Cerebellar cortex (tissue), 1 donor: ENCODE measurements at places on chromosomes 4 and X.
A peak's percentile ranks its signal among the peaks of the same experiment; 100 is the strongest.

- DNase-seq, result no peak
Observed at GRCh38 chr4:121270389-121270788, 106.3 kb upstream of the TNIP3 start.

DNA sequence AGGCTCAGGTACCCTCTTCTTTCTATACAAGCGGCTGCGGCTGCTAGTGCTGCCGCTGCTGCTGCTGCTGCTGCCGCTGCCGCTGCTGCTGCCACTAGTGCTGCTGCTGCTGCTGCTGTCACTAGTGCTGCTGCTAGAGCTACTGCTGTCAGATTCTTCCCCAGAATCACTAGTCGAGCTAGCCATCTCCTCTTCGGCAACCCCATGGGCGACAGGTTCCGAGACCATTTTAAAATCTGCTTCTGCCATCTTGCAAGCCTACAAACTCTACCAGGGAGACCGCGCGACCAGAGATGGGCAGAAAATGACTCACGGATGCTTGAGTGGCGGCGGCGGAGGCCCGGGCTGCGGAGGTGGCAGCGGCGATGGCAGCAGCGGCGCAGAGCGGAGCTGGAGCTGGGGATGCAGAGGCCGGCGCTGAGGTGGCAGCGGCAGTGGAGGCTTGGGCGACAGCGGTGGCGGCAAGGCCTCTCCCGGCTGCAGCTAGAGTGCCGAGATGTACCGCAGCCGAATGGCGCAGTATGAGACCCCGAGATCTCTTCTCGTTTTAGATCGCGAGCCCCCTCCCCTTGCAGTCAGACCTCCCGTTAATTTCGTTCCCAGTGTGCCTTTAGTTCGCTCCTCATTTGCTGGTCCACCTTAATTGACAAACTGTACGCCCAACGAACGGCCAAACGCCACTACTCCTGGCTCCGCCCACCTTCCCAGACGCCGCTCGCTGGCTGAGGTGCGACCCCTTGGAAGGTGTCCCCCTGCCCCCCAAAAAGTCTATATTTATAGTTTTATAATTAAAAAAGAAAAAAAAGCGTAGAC is at the start of gene NAP1L3:
Gene NAP1L3, minus strand, starts transcription at position 523 of the 813 bp plus-strand sequence. Its CDS starts 274 bp downstream, at position 249.
- DNase-seq, result peak; percentile 87

DNA sequence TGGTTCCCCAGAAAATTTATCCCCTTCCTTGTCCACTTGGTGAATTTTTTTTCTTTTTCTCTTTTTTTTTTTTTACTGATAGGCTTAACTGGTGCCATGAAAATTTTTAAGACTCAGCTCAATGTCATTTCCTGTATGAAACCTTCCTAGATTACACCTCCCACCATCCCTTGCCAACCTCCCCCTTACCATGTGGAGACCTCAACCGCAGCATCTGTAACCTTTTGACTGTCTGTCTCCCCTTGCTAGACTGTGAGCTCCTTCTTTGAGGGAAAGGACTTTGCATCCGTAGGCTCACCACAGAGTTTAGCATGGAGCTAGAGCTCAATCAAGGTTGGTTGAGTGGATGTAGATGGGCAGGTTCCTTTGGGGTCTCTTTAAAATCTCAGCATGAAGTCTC is 5.2 kb upstream of the PGRMC1 start:
- DNase-seq, result no peak

DNA sequence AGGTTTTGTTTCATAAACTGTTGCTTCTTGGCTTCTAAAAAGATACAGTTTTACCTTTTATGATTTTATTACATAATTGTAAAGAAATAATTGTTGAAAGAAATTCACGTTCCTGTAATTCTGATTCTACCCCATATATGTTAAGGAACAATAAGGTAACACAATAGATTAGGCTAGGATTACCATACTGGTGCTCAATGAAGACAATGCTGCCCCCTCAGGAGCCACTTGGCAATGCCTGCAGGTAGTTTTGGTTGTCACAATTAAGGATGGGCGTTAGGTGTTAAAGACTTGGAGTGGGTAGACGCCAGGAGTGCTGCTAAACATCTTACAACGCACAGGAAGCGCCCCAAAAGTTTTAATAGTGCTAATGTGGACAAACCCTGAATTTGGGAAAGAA is 133.2 kb downstream of the NLGN4X start:
- DNase-seq, result no peak

DNA sequence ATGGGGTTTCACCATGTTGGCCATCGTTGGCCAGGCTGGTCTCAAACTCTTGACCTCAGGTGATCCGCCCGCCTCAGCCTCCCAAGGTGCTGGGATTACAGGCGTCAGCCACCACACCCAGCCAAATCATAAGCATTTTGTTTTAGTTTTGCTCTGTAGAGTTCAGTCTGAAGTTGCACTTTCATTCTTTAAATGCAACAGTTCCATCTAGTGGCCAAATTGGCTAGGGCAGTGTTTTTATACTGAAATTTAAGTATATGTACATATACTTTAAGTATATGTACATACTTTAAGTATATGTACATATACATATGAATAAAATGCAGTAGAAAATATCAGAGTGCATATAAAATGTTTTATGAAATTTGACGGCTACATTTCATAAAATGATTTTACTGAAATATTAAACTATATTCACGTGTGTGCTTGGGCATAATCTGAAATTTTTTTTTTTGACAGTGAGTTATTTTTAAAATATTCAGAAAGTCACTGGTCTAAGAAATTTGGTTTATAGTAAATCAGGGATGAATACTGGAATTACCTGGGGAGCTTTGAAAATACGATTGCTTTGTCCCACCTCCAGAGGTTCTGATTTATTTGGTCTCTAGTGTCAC is 145.5 kb downstream of the NWD2 start:
- DNase-seq, result peak; percentile 38

- no peak for DNase-seq
Observed at GRCh38 chrX:8864161-8864560, 63.0 kb upstream of the FAM9A start.

GRCh38 chrX:135434258-135435138 is 12.8 kb downstream of the SMIM10L2A start:
- DNase-seq, result no peak

- no peak for DNase-seq
Observed at GRCh38 chrX:77342004-77342403, 105.2 kb upstream of the FGF16 start.

GRCh38 chr4:2408401-2408958 is 10.0 kb downstream of the ZFYVE28 start:
- peak; percentile 59 for DNase-seq
